ENCODE measurements at places on chromosomes 16 and 17.

DNA sequence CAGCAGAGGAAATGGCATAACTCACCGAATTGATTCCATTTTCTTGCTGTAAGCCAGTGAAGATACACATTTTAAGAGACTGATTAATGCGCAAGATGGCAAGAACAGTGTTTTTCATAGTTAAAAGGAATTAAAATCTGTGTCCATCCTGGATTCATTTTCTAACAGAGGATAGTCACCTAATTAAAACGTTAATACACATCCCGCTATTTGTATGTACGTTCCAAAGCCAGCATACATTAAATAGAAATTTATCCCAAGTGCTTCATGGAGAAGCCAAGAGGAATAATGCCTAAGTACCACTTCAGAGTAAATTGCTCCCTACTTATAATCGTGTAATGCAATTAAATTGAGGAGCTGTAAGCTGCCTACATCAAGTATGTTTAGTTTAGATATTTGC lies 49.9 kb downstream of the RBFOX1 start:
- DNase-seq, result no peak

DNA sequence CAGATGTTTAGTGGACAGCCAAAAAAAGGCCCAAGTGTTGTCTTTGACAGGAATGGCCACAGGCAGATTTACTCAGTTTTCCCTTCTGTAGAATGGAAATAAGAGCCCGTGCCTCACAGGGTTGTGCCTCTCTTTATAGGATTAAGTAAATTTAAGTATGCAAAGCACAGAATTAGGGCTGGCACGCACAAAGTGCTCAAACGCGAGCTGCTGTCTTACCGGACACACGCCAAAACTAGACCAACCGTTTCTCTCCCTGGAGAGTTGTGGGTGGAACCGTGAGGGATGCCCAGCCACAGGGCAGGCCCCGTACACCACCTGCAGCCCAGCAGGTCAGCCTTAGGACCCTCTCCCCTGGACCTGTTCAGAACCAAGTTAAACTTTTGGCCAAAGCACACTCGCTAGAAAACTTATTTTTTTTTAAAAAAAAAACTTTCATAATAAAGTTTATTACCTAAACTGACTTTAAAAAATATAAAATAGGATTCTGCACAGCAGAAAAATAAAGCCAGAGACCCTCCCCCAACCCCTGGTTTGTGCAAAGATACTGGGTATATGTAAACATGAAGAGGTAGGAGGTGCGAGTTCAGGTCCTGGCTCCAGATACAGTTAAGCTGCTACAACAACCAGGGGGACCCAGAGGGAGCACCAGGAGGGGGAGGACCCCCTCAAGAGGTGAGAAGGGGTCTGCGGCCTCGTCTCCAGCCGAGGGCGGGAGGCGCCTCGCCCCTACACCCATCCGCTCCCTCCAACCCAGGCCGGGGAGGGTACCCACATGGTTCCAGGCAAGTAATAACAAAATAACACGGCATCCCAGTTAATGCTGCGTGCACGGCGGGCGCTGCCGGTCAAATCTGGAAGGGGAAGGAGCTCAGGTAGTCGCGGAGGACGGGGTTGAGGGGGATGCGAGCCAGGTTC lies 1.8 kb downstream of the SOCS1 start:
- peak; percentile 36 for DNase-seq

DNA sequence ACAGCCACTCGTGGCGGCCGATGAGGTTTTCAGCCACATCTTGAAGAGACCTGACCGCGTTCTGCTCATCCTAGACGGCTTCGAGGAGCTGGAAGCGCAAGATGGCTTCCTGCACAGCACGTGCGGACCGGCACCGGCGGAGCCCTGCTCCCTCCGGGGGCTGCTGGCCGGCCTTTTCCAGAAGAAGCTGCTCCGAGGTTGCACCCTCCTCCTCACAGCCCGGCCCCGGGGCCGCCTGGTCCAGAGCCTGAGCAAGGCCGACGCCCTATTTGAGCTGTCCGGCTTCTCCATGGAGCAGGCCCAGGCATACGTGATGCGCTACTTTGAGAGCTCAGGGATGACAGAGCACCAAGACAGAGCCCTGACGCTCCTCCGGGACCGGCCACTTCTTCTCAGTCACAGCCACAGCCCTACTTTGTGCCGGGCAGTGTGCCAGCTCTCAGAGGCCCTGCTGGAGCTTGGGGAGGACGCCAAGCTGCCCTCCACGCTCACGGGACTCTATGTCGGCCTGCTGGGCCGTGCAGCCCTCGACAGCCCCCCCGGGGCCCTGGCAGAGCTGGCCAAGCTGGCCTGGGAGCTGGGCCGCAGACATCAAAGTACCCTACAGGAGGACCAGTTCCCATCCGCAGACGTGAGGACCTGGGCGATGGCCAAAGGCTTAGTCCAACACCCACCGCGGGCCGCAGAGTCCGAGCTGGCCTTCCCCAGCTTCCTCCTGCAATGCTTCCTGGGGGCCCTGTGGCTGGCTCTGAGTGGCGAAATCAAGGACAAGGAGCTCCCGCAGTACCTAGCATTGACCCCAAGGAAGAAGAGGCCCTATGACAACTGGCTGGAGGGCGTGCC lies 30.1 kb downstream of the CIITA start:
- DNase-seq, result no peak

- no peak for DNase-seq
Observed at GRCh38 chr17:30351735-30352134, 17.9 kb upstream of the TMIGD1 start.

- no peak for DNase-seq
Observed at GRCh38 chr17:2466931-2467330, 44.8 kb downstream of the METTL16 start.
